ENCODE measurements at places on chromosomes 1 and 21.

GRCh38 chr1:21340230-21340945 is 50.1 kb upstream of the ECE1 start:
- no peak for DNase-seq

GRCh38 chr1:225532240-225532944 is 104.6 kb upstream of the LBR start:
- DNase-seq = no peak

DNA sequence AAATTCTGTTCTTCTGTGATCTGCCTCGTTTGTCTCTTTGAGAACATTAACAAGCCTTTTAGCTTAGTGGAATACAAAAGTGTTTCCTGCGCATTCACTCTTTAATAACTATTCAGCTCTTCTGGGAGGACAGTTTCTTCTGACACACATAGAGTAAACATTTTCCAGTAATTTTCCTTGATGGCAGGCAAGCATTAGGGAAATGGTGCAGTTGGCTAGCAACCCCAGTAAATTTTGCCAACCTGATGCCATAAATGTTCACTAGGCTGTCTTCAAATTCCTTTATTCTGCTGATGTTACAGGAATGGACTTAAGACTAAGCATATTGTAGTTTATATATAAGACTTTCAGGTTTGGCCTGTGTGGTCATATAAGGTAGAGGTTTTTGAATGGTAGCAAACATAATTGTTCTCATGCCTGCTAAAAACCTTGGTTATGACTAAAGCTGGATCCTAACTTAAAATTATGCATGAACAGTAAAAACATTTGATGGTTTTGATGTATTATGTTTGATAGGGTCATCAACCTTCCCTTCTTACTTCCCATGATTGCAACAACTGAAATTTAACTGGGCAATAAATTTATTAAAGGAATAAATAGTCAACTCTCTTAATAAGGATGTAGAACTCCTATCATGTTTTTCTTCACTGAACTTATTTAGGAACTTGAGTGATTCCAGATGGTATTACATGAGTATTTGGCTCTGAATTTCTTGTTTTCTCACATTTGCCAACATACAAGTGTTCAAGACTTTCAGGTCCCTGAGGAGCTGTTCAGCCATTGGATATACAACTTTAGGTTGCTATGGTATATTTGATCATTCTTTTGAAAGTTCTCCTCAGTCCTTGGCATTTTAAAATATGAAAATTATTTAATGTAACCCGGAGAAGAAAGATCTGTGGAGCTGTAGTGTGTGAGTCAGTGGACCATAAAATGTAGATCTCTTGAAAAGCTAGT is 223.4 kb downstream of the FMN2 start:
- DNase-seq = no peak

- DNase-seq = no peak
Measured at GRCh38 chr1:182147136-182147820, 85.8 kb upstream of the ZNF648 start.

GRCh38 chr1:29670752-29671151 is 434.4 kb downstream of the PTPRU start:
- no peak for DNase-seq

DNA sequence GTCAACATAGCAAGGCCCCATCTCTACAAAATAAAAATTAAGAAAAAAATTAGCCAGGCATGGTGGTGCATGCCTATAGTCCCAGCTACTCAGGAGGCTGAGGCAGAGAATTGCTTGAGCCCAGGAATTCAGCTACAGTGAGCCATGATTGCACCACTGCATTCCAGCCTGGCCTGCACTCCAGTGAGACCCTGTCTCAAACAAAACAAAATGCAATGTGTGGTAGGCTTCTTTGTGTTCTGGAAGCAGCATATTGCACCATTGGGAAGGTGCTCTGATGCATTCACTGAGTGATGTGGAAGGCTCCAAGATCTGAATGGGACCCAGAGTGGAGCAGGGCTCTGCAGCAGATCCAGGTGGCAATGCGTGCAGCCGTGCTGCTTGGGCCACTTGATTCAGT is 99.6 kb upstream of the COG2 start:
- DNase-seq = no peak

DNA sequence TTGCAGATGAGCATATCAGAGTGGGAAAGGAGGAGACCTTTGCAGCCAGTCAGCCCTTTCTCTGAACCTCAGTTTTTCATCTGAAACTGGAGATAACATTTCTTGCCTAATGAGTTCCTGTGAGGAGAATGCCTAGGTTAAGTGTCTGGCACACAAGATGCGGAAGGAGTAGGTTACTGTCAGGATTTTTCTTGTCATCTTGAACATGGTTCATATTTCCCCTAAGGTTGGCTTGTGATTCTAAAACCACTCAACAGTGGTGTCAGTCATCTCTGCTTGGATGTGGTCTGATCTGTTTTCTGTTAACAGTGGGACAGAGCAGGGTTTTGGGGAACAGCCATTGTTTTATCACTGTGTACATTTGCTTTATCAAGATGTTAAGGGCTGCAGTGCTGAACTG is 70.6 kb downstream of the TGFB2 start:
- no peak for DNase-seq

- DNase-seq = no peak
Measured at GRCh38 chr21:42671778-42672593, 18.6 kb downstream of the PDE9A start.

DNA sequence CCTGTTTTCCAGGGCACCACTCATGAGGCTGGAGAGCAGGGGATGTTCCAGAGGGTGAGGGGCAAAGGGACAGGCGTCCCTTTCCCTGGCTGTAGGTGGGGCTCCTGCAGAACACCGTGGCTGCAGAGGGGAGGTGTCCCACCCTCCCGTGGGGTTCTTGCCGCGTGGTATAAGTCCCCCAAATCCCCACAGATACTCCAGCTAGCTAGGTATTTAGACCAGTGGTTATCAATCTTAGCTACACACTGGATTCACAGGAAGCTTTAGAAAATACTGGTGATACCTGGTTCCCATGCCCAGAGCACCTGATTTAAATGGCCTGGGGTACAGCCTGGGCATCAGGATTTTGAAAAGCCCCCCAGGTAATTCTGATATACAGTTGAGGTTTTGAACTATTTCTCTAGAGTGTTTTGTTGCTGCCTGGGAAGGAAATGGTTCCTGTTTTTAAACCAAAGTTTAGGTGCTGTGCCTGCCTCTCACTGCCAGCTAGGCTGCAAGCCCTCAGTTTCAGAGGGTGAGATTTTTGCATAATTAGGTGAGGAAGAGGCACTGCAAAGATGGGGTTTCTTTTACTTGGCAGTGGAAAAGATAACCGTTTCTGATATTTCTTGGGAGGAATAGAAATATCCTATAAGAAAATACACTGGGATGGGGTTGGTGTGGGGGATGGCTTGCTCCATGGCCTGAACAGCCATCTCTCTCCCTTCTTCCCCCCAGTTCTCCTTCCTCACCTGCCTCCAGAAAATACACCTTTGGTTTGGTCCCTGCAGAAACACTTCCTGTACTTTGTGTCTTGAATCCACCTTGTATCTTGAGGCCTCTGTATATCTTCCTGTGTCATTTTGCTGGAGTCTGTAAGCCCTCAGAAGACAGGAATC is 51.7 kb downstream of the RASSF5 start:
- DNase-seq = no peak

DNA sequence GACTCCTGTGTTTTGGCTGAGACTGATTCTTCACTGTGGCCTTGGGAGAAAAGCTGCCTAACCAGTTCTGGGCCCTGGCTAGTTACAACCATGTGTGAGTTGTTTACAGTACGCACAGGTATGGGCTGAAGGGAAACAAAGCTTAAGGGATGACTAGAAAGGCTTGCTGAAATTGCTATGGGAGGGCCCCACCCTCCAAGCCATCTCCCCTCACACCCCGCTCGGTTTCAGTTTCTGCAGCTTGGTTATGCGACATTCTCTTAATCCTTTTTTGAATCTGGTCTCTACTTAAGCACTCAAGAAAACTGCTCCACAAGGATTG is 43.1 kb downstream of the PBX1 start:
- no peak for DNase-seq

GRCh38 chr1:111471012-111471411 is 2.8 kb upstream of the C1orf162 start:
- peak; percentile 30 for DNase-seq

DNA sequence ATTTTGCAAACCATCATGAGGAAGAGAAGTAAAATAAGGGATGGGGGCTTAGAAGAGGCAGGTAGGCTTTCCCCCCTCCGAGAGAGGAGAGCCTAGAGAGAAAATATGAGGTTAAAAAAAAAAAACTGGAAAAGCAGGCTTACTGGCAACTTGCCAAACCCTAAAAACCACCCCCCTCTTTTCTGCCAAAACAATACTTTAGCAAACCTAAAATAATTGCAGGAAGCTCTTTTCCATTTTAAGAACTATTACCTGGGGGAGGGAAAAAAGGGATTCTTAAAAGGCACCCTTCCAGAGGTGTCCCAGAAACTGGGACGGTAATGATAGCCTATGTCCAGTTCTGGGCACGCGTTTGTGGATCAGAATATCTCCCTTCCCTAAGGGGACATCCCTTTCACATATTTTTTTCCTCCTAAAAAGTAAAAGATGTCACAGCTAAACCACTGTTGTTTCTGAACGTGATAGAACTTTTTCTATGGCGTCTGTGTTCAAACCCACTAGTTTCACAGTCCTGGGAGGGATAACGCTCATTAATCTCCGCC is 1.1 kb upstream of the NFIA start:
- no peak for DNase-seq

DNA sequence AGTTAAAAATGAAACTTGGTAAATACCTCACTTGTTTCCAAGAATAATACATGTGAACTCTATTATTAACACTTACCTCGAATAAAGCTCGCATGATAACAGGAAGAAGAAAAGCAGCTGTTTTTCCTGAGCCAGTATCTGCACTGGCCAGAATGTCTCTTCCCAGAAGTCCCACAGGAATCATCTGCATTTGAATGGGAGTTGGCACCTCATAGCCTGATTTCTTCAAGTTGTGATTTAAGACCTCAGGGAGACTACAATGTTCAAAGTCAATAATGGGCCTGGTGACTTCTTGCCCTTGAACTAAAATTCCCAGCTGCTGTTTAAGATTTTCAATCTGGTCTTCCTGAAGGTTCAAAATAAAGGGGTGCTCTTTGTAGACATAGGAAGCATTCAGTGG is 3.8 kb downstream of the DDX59 start:
- DNase-seq = no peak

- no peak for DNase-seq
Measured at GRCh38 chr21:37878946-37879660, 37.2 kb downstream of the KCNJ6 start.

- no peak for DNase-seq
Measured at GRCh38 chr1:5572794-5573193, 419.4 kb downstream of the NPHP4 start.

GRCh38 chr1:159199901-159200300 is 4.8 kb upstream of the ACKR1 start:
- no peak for DNase-seq

- DNase-seq = peak; percentile 90
Measured at GRCh38 chr1:160097911-160098851, at the start of gene IGSF8. TSS of gene IGSF8 (minus strand) at chr1:160098619. CDS start at chr1:160098472, 147 bp downstream.

- no peak for DNase-seq
Measured at GRCh38 chr1:155253797-155254196, 1.5 kb downstream of the ENTREP3 start.

DNA sequence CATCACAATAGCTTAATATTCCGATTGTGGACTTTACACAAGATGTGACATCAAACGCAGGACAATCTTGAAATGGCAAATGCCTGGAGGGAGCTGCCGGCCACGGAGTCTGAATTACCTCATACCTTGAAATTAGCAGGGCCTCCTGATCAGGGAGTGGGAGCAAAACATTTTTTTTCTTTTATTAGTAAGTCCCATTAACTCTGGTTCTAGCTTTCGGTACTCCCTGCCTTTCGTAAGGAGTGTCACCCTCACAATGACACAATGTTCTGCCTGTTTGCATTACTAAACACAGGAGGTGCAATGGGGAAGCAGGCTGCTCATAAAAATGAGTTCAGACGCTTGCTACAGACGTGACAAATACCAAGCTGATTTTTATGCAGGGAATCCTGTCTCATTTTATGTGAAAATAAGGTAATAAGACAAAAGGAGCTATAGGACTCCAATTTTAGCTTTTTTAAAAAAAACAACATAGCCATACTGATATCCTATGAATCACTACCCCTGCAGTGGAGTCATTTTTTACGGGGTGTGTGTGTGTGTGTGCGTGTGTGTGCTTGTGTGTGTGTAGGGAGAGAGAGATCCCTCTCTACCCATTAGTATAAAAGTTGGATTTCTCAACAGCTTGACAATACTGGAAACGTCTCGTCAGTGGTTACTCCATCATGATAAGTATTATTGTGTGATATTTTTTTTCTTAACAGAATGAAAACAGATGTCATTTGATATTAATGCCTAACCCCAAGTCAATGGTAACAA is 205.1 kb upstream of the RUNX1 start:
- DNase-seq = no peak

DNA sequence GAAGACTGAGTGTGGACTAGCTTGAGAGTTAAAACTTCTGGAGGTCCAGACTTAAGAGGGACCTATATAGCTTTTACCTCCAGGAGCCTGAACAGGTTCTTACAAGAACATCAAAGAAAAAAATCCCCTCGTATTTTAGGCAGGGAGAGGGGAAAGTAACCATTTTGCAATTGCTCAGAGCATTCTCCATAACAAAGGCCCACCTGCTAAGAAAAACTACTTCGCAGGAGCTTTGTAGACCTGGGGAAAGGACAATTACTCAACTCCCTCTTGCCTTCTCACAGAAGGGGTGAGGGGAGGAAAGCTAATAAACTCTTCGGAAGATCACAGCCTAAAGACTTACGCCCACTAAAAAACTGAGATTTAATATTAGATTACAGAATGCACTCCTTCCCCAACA is 86.3 kb downstream of the RERE start:
- DNase-seq = no peak

DNA sequence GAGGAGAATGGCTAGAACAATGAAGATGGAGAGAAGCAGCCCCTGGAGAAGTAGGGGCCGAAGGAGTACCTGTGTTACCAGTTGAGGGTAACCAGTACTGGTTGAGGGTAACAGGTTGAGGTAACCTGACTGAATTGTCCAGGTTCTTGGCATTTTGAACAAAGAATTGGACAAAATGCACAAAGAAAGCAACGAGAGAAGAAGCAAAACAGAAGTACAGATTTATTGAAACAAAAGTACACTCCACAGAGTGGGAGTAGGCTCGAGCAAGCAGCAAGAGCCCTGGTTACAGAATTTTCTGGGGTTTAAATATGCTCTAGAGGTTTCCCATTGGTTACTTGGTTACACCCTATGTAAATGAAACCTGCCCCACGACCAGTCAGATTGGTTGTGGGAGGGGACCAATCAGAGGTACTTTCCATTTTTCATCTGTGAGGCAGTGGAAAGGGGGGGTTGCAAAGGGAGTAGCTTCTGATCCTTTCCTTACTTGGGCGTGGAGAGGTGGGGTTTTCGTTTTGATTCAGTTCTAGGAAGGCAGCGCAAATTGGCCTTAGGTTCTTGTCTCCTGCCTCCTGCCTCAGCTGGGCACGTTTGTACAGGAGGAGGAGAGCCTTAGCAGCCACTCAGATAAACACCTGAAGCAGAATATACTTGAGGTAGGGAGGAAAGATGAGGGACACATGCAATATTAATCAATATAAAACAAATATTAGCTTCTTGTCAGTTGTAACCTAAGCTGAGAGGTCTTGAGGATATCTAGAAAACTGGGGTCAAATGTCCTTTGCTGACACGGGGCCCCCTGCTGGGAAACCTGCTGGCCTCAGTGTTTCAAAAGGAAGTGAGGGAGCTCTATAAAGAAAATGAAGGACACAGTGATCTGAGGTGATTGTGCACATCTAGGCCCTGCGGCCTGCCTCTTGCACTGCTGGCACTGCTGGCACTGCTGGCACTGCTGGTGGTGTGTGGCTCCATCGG is 14.3 kb upstream of the LSM10 start:
- DNase-seq = no peak

Measured in stimulated activated CD8-positive, alpha-beta memory T cell treated with anti-CD3 and anti-CD28 coated beads, Interleukin-2, amount 100 ng/mL, for 1 hour (primary cell).